Activated T-helper 1 cell treated with anti-CD3 and anti-CD28 coated beads, Interleukin-2, amount 50 U/mL, for 16 hours (primary cell): ENCODE measurements at places on chromosomes 1 and 21.

GRCh38 chr1:180953291-180954004 is 40.8 kb downstream of the KIAA1614 start:
- no peak for DNase-seq

DNA sequence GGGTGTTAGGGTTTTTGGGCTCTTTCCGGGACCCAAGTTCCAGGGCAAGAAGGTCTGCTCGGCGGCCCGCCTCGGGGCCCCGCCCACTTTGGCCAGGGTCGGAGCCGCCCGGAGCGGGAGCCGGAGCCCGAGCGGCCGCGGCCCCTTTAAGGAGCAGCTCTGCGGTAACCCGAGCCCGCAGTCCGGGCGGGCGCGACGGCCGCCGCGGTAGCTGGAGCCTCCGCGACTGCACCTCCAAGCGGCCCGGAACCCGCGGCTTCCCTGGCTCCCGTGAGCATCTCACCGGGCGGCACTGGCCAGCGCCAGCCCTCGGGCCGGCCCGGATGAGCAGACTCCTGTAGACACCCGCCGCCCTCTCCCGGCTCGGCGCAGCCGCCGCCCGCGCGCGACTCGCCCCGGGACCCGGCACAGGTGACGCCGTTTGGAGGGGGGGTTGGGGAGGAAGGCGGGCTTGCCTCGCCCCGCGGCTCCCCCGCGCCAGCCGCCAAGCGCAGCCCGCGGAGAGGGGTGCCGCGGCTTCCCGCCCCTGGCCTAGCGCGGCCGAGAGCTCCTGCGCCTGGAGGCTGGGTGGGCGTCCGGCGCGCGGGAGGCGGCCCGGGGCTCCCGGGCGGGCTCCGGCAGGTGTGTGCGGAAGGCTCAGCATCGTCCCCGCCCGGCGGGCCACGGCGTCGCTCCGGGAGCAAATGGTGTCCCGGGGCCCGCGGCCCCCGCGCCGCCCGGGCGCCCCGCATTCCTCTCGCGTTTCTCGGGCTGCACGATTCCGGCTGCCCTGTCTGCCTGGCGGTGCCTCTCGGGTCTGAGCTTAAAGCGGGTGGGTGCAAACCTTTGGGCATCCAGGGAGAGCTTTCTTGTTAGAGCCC is at the start of gene TLCD4:
TLCD4 (plus strand) TSS at position 149 of the 860 bp plus-strand sequence. CDS start 26,547 bp downstream, outside the sequence.
- DNase-seq = peak; percentile 15

- no peak for DNase-seq
Observed at GRCh38 chr1:63277195-63278192, 44.9 kb upstream of the FOXD3 start.

- DNase-seq = peak; percentile 57
Observed at GRCh38 chr1:206684478-206685333, at the start of gene MAPKAPK2. MAPKAPK2 (plus strand) TSS chr1:206684905; CDS start chr1:206685230, 325 bp downstream.

DNA sequence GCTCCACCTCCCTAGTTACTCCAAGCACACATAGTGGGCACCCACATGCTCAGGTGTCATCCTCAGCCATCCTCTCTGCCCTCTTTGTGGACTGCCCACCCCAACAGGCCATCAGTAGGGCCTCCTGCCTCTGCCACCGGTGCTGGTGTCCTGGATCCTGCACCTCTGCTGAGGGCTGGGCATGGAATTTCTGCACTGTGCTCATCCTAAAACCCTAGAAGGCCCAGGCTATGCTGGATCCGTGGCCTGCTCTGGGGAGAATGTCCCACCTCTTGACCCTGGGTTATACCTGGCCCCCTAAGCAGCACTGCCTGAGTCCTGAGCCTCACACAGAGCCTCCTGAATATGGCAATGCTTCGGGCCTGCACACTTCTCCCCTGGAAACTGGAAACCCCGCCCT is 318.3 kb downstream of the MATN1 start:
- DNase-seq = no peak

DNA sequence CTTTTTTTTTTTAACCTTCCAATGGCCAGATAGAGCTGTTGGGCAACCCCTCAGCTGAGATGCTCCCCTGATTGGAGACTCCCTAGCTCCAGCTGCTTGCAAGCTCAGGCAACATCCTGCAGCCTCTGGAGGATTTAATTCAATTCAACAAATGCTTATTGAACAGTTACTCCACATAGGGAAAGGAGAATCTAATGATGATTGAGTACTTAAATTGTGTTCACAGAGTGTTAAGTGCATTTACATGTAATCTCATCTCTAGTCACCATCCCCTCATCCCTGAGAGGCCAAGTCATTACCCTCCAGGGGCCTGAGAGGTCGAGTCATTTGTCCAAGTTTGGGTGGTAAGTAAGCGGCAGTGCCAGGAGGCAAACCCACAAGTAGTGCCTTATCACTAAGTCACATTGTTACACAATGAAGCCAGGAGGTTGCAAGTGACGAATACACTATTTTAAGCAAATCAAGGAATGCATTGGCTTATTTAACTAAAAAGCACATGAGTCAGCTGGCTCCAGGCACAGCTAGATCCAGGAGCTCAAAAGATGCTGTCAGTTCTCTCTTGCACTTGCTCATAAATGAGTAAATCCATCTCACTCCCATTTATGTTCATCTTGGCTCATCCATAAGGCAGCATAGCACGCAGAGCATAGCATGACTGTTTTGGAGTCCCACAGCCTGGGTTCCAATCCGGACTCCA is 64.3 kb downstream of the OPTC start:
- DNase-seq = no peak

DNA sequence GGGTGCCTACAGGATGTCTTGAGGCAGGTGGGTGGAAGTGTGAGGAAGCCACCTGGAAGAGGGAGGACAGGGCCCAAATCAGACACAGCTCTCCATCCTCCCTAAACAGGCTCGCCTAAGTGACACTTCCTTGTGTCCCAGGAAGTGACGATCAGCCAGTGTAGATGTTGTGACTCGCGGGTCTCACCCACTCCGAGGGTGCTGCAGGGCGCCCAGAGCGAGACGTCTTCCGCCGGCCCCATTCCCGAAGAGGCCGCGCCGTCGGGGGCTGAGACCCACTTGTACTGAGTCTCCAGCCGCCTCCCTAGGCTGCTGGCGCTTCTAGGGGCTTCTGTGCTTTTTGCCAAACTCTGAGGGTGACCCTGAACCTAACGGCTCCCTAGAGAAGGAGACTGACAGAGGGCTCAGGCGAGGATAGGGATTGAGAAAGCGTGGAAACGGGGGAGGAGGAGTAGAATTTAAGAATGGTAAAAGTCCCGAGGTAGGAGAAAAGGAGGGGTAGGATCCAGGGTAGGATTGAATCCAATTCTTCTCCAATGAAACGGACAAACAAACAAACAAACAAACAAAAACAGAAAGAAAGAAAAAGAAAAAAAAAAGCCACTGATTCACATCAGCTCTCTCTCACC is 543 bp upstream of the MARK1 start:
- no peak for DNase-seq

GRCh38 chr1:23578997-23579363 is 19.7 kb upstream of the ID3 start:
- DNase-seq = no peak

DNA sequence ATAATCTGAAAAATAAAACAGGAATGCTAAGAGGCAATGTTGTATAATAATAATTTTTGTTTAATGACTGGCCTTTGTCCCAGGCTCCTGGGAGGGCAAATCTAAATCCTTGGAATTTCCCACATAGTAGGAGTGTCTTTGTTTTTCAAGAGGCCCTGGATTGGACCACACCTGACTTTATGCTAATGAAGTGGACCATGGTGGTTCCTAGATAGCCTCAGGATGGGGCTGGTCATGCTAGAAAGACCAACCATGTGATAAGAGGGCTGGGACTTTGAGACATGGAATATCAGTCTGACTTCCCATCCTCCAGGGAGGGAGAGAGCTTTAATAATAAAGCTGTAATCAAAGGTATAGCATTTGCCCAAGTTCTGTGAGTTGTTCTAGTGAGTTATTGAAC is 138.2 kb upstream of the RAB4A start:
- DNase-seq = no peak

DNA sequence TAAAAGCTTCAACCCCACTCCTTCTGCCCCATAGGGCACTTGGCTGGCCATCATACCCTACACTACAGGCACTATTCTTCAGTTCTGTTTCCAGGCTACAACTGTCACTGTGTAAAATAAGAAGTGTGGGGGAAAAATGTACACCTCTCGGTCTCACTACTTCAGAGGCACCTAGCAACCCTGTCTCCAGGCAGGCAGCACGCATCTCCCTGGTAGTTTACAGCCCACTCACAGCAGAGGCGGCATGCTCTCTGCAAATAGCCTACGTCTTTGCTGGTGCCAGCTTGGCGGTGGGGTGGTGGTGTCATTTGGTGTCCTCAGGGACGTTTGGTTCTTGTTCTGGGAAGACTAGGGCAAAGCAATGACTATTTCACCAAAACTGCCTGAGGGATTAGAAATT is 48.2 kb upstream of the BTG3 start:
- no peak for DNase-seq

DNA sequence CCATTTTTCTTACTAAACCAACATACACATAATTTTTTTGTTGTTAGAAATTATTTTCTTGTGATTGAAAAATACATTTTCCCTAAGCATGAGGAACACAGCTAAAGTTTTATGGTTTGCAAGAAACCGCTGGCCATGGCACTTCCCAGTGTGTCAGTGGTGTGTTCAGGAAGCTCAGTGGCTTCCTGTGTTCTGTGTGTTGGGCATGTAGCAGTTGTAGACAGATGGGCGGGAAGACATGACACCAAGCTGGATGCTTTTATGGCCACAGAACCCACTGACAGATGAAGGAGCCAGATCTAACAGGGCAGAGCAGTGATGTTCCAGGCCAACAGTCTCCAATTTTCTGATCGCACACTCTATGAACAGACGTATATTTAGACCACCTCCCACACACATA is 119.8 kb downstream of the GALNT2 start:
- no peak for DNase-seq

- no peak for DNase-seq
Observed at GRCh38 chr1:101295209-101295608, 58.4 kb downstream of the S1PR1 start.
